Activated naive CD4-positive, alpha-beta T cell (primary cell): ENCODE measurements at places on chromosomes 12 and 14.

- DNase-seq, result no peak
Observed at GRCh38 chr12:40222247-40222646, 2.5 kb upstream of the LRRK2 start.

DNA sequence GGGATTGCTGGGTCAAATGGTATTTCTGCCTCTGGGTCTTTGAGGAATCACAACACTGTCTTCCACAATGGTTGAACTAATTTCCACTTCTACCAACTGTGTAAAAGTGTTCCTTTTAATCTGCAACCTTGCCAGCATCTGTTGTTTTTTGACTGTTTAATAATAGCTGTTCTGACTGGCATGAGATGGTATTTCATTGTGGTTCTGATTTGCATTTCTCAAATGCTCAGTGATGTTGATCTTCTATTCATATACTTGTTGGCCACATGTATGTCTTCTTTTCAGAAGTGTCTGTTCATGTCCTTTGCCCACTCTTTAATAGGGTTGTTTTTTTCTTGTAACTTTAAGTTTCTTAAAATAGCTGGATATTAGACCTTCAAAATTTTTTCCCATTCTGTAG, 150.0 kb upstream of the FRMD6 start:
- no peak for DNase-seq

DNA sequence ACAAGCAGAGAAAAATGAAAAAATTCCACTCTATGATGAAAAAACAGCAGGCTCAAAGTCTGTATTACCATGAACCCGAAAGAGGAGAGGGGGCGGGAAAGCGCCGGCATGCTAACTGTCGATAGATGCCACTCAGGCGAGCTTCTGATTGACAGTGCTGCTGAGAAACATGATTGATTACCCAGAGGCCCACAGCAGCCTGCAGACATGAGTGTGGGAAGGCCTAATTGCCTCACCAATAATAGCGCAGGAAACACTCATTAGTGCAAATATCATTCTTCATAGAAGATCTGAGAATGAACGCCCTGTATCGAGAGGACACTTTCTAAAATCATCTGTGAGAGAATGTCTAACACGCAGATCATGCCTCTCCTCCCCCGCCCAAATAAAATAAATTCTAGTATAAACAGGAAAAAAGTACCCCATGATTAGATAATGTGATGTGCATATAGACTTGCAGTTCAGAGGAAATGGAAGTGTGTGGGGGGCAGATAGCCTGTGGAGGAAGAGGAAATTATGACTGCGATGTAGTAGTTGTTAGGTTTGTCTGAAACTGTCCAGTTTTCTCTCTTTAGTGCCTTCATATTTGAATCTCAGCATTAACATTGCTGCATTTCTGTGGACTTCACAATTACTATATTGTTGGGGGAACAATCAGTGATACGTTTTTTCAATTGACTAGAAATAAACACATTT, 15.6 kb downstream of the TPH2 start:
- DNase-seq, result no peak

- DNase-seq, result no peak
Observed at GRCh38 chr12:101885912-101886561, 8.7 kb downstream of the DRAM1 start.

DNA sequence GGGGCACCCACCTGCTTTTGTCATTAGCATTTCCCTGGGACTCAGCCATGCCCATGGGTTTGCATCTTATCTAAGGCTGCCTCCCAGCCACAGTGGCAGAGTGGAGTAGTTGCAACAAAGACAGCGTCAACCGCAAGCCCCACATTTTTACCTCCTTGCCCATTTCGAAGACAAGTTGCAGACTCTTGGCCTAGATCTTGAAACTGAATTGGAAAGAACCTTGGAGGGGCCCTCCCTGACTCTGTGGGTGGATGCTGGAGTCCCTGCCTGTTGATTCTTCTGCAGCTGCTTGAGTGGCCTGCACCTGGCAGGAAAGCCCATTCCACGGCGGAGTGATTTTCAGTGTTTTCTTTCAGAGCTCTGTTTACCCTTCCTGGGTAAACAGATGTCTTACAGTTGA, 309.0 kb downstream of the VRK1 start:
- no peak for DNase-seq

- DNase-seq, result no peak
Observed at GRCh38 chr12:65305346-65305950, 27.0 kb downstream of the MSRB3 start.

DNA sequence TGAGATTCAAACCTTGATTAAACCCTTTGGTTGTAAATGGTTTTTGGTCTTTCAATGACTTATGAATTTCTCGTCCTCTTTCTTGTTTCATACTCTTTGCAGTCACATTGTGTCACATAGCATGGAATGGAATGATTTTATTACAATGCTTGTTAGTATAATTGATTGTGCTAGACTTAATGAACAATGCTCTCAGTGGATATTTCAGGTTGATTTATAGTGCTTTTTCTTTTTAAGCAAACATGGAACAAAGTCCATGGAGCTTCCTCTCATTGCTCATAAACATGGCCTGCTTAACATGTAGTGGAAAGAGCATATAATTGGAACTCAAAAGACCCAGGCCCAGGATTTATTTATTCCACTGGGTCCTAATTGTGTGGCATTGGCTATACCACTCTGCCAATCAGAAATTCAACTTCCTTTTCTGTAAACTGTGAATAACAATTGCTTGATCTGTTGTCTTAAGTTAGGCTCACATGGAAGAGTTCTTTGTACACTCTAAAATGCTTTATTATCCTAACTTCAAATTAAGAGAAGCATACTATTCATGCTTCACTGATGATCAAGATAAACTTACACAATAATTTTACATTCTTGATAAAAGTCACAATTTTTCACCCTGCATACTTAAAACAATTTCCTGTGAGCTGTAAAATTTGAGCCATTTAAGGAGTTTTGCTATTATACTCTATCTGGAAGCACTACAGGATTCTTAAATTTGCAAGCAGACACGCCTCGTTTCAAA, 370.5 kb upstream of the PDE3A start:
- DNase-seq, result no peak

- DNase-seq, result no peak
Observed at GRCh38 chr14:44396226-44396625, 110.9 kb downstream of the FSCB start.

- DNase-seq, result no peak
Observed at GRCh38 chr12:34400411-34400881, 378.1 kb downstream of the ALG10 start.

DNA sequence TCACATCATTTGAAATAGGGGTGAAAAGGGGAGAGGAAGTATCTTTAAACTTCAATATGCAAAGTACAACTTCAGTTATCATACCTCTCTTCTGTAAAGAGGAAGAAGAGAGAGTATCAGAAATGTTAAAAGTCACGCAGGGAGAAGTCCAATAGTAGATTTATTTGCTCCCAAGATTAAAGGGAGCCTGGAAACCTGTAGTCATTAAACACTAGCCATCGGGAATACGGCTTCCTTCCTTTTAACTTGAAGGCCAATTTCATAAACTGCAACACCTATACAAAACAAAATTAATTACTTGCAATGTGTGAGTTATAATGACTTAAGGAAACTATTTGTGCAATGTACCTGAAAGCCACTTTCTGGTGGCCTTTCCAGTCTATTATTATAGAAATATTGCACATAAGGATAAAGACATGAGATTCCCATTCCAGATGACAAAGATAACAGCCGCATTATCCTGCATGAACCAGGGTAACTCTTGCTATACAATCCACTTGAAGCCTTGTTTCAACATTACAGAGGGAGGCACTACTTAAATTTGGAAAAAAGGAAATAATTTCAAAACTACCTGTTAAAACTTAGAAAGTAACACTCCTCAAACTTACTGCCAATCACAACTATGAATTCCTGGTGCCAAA, 4.6 kb downstream of the BTG1 start:
- DNase-seq, result no peak

DNA sequence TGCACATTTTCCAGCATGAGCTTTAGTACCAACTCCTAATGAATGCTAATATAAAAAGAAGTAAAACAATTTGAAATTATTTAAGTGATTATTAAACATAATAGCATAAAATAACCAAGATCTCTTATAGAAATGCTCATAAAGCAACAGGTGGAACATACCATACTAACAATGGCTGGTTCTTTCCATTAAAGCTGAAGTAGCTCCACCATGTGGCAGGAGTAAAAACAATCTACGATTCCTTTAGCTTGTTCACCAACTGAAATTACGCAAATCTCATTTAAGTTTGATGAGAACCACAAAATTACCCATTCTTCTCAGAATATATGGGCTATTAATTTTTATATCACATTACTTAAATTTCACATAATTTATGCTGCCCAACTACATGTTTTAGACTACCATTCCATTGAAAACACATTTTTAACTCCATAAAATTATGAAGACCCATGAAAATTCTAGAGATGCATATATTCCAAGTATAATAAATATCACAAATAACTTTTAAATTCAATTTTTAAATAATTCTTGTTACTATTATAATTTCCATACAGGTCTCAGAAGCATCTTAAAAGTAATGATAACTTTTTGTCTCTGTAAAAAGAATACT, 213.6 kb downstream of the DAD1 start:
- DNase-seq, result no peak

GRCh38 chr14:94081386-94081820, 293 bp downstream of the IFI27L1 start:
- no peak for DNase-seq
